Thoracic aorta (tissue), 2 donors: ENCODE measurements at places on chromosomes 7 and 10. TPM values are rescaled to one million over a fixed set of nuclear protein-coding genes. Genes with fewer than 3 reads are reported as not detected.

Gene TRIM50
- total RNA-seq: 1.5 TPM

Gene AKR1D1
- not detected for total RNA-seq

Gene MYO1G
- 2.0 TPM for total RNA-seq

Gene PSD
- total RNA-seq: not detected

Gene OPALIN
- not detected for total RNA-seq

Gene SRGN
- 227 TPM for total RNA-seq

GRCh38 chr7:137985253-137985896 is 16.5 kb downstream of the CREB3L2 start:
- peak overlapping the region; percentile 96 for H3K27ac ChIP-seq
- no peak for DNase-seq
- peak overlapping the region; percentile 5 for H3K4me3 ChIP-seq
- peaks cover 100% of the 10 kb centered on the region for H3K4me1 ChIP-seq
- H3K36me3 ChIP-seq: no peaks in the 10 kb centered on the region

- H3K27me3 ChIP-seq: no peaks in the 10 kb centered on the region
- no peak for DNase-seq
- peak overlapping the region; percentile 53 for H3K4me3 ChIP-seq
Measured at GRCh38 chr7:28473571-28474281, 61.4 kb downstream of the CREB5 start.

GRCh38 chr7:21063106-21063505 is 276.4 kb upstream of the SP8 start:
- no peak for DNase-seq
- H3K27me3 ChIP-seq: no peaks in the 10 kb centered on the region
- no peak overlapping the region for H3K4me3 ChIP-seq
- no peaks in the 10 kb centered on the region for H3K4me1 ChIP-seq
- H3K27ac ChIP-seq: no peak overlapping the region

- H3K4me1 ChIP-seq: no peaks in the 10 kb centered on the region
- DNase-seq: no peak
- no peak overlapping the region for H3K4me3 ChIP-seq
- no peaks in the 10 kb centered on the region for H3K27me3 ChIP-seq
- no peaks in the 10 kb centered on the region for H3K36me3 ChIP-seq
Measured at GRCh38 chr10:86343761-86344160, 22.8 kb downstream of the GRID1 start.

DNA sequence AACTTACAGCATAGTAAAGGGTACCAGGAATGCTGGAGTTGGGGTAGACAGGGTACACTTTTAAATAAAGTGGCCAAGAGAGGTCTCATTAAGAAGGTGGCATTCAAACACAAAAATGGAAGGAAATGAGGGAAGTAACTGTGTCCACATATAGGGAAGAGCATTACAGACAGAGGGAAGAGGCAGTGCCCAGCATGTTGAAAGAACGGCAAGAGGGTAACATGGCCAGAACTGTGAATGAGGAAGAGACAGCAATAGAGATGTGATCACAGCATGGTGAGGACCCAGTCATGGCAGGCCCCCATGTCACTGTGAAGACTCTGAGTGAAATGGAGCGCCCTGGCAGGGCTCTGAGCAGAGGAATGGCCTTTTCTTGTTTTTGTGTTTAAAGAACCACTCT is 35.1 kb upstream of the ZNRF2 start:
- no peak overlapping the region for H3K27ac ChIP-seq
- no peak for DNase-seq
- H3K4me1 ChIP-seq: peaks cover 23% of the 10 kb centered on the region
- no peaks in the 10 kb centered on the region for H3K36me3 ChIP-seq

DNA sequence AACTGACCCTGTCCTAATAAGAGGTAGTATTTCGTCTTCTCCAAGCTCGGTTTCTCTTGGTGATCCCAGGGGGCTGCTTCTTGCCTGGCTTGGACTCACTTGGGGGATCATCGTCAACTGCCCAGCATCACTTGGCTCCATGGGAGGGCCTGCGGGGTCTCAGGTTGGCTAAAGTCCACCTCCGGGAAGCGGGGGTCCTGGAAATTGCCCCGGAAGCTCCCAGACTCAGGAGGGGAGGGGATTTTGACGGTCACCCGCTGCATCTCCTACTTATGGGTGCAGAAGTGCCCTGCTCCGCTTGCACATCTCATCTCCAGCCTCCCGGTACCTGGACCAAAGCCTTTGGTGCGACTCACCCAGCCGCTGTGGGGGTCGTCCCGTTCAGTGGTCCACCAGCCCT is 18.7 kb downstream of the KCNK18 start:
- H3K36me3 ChIP-seq: no peaks in the 10 kb centered on the region
- no peak for DNase-seq
- H3K4me3 ChIP-seq: no peak overlapping the region
- peaks cover 13% of the 10 kb centered on the region for H3K4me1 ChIP-seq
- no peak overlapping the region for H3K27ac ChIP-seq

DNA sequence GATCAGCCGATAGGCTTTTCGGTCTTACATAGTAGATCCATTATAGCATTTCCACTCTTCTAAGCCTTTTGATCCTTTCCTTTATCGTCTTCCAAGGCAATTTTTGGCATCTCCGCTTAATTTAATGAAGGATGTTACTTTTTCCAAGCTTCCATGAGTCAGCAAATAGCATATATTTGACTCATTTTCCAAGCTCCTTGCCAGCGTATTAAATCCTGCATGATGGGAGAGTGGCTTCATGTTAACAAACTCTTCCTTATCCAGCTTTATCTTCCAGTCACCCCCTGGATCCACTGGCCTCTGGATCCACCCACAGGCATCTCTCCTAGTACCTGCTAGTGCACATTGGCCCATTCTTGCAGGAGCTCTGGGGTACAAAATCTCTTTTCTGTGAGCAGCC is 13.0 kb downstream of the OR9A2 start:
- no peaks in the 10 kb centered on the region for H3K27me3 ChIP-seq
- H3K4me1 ChIP-seq: no peaks in the 10 kb centered on the region
- no peak overlapping the region for H3K27ac ChIP-seq
- no peak for DNase-seq
- no peaks in the 10 kb centered on the region for H3K36me3 ChIP-seq

GRCh38 chr10:127252818-127253217 is 56.4 kb upstream of the INSYN2A start:
- no peak overlapping the region for H3K27ac ChIP-seq
- no peak overlapping the region for H3K4me3 ChIP-seq
- H3K4me1 ChIP-seq: no peaks in the 10 kb centered on the region
- no peaks in the 10 kb centered on the region for H3K27me3 ChIP-seq

DNA sequence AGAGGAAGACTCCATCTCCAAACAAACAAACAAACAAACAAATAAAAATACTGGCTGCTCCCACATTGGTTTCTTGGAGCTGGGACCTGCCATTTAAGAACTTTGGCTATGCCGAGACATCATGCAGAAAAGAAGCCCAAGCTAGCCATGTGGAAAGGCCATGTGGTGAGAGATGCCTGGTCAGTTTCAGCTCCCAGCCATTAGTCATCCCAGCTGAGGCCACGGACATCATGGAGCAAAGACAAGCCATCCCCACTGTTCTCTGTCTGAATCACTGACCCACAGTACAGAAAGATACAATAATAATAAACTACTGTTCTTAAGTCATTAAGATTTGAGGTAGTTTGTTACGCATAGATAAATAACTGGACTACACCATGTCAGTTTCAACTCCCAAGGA is 70.0 kb upstream of the PCBD1 start:
- H3K36me3 ChIP-seq: no peaks in the 10 kb centered on the region
- H3K27ac ChIP-seq: no peak overlapping the region
- H3K4me3 ChIP-seq: no peak overlapping the region
- H3K27me3 ChIP-seq: no peaks in the 10 kb centered on the region

DNA sequence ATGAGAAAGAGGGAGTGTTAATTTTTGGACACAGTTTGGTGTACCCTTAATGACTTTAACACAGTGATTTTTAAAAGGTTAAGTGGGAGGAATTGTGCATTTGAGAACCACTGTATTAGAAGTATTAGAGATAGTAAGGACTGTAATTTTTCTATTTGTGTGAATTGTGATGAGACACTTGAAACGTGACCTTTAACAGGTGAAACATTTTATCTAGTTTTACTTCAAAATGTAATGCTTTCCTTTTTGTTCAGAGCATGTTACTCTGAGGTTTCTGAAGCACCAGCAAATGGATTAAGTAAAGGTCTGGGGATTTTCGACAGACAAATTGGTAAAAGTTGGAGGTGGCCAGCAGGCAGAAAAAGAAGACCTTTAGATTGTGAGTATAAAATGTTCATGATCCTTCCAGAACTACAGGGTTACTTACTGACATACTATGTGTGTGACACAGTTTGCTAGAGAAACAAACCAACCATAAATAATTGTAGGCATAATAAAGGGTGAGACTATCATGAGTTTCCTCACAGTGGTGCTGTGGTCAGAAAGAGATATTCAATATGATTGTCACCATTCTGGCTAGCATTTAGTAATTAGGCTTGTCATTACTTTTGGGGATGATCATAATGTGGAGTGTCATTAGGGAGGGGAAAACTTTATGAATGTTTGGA is 26.1 kb downstream of the LCOR start:
- no peak overlapping the region for H3K4me3 ChIP-seq
- H3K36me3 ChIP-seq: no peaks in the 10 kb centered on the region
- no peak for DNase-seq
- H3K27me3 ChIP-seq: no peaks in the 10 kb centered on the region

GRCh38 chr10:23158370-23158769 is 33.7 kb upstream of the PTF1A start:
- no peaks in the 10 kb centered on the region for H3K27me3 ChIP-seq
- H3K36me3 ChIP-seq: no peaks in the 10 kb centered on the region
- H3K4me3 ChIP-seq: no peak overlapping the region

DNA sequence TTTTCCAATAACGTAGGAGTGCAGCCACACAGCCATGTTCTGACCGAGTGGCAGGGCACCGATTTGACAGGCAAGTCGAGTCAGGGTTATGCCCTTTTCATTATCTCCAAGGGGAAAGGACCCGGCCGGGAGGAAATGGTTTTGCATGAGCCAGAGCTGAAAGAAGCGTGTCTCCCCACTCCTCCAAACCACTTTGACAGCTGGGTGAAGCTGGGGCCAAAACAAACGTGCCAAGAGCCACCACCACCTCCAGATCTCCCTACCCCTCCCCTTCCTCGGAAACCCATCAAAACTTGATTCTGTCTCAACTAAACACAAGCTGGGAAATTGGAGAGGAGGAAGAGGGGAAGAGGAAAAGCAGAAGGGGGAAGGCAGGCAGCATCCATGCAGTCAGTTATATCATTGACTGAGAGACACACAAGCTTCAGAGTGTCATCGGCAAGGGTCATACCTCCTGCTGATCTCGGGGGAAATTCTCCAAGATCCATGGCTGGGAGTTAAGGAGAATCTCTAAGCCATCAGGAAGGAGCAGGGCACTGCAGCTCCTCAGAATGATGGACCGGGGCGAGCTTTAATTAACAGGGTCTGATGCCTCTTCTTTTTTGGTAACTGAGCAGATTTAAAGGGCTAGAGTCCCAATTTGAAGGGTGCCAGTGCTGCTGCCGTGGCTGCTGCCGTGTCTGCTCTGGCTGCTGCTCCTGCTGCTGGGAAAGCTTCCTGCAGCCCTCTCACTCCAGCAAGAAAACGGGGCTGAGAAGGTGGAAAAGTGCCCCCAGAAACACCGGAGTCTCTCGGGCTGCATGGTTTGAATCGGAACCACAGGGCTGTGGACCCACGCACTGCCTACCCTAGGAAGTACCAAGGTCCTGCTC is 34.7 kb upstream of the CALN1 start:
- H3K27ac ChIP-seq: no peak overlapping the region
- no peaks in the 10 kb centered on the region for H3K27me3 ChIP-seq
- DNase-seq: no peak

- H3K4me3 ChIP-seq: no peak overlapping the region
- H3K27ac ChIP-seq: no peak overlapping the region
- peaks cover 11% of the 10 kb centered on the region for H3K4me1 ChIP-seq
- H3K36me3 ChIP-seq: peaks cover 32% of the 10 kb centered on the region
- H3K27me3 ChIP-seq: no peaks in the 10 kb centered on the region
Measured at GRCh38 chr10:133278577-133279265, 2.1 kb upstream of the ADAM8 start.

GRCh38 chr10:76399226-76399625 is 967.8 kb downstream of the LRMDA start:
- no peaks in the 10 kb centered on the region for H3K27me3 ChIP-seq
- peak overlapping the region; percentile 86 for H3K27ac ChIP-seq
- DNase-seq: no peak
- no peaks in the 10 kb centered on the region for H3K36me3 ChIP-seq
- peaks cover 92% of the 10 kb centered on the region for H3K4me1 ChIP-seq

DNA sequence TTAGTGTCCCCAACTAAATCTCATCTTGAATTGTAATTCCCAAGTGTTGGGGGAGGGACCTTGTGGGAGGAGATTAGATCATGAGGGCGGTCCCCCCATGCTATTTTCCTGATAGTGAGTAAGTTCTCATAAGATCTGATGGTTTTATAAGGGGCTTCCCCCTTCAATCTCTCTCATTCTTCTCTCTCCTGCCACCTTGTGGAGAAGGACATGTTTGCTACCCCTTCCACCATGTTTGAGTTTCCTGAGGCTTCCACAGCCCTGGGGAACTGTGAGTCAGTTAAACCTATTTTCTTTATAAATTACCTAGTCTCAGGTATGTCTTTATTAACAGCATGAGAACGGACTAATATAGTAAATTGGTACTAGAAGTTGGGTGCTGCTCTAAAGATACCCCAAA is 365.6 kb downstream of the ANKRD7 start:
- no peaks in the 10 kb centered on the region for H3K27me3 ChIP-seq
- no peak overlapping the region for H3K27ac ChIP-seq
- H3K4me3 ChIP-seq: no peak overlapping the region
- H3K36me3 ChIP-seq: no peaks in the 10 kb centered on the region
- no peak for DNase-seq

- no peaks in the 10 kb centered on the region for H3K27me3 ChIP-seq
- no peak overlapping the region for H3K4me3 ChIP-seq
Measured at GRCh38 chr10:126496771-126497545, 108.7 kb upstream of the ADAM12 start.

GRCh38 chr10:36163827-36164226 is 521.7 kb upstream of the FZD8 start:
- H3K27ac ChIP-seq: no peak overlapping the region
- no peak overlapping the region for H3K4me3 ChIP-seq
- DNase-seq: no peak

- no peak overlapping the region for H3K27ac ChIP-seq
- no peaks in the 10 kb centered on the region for H3K36me3 ChIP-seq
- no peak overlapping the region for H3K4me3 ChIP-seq
- H3K27me3 ChIP-seq: no peaks in the 10 kb centered on the region
- H3K4me1 ChIP-seq: no peaks in the 10 kb centered on the region
Measured at GRCh38 chr7:80359476-80359875, 152.4 kb downstream of the GNAT3 start.

DNA sequence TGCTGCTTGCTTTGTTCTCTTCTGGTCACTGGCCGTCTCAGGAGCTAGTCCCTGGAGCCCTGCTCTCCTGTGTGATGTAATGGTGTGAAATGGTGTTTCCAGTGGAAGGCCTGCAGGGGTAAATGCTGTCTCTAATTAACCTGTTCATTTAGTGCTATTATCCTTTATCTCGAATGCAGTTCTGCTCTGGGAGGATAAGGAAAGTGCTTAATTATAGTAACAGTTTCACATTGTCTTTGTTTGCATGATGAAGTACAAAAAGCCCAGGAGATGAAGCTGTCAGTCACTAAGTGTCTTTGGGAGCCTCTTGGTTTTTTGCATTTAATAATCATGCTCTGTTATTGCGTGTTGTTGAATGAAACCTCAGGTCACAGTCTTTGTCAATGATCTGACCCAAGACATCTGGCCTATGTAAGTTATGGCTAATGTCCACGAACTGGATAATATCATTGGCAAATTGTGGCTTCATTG is 755.3 kb upstream of the GALNT17 start:
- H3K4me1 ChIP-seq: peaks cover 53% of the 10 kb centered on the region
- H3K36me3 ChIP-seq: no peaks in the 10 kb centered on the region
- no peak overlapping the region for H3K4me3 ChIP-seq
- H3K27me3 ChIP-seq: no peaks in the 10 kb centered on the region
- no peak overlapping the region for H3K27ac ChIP-seq
